Right renal cortex interstitium (tissue), 3 donors: ENCODE measurements at places on chromosomes 7 and 10.

DNA sequence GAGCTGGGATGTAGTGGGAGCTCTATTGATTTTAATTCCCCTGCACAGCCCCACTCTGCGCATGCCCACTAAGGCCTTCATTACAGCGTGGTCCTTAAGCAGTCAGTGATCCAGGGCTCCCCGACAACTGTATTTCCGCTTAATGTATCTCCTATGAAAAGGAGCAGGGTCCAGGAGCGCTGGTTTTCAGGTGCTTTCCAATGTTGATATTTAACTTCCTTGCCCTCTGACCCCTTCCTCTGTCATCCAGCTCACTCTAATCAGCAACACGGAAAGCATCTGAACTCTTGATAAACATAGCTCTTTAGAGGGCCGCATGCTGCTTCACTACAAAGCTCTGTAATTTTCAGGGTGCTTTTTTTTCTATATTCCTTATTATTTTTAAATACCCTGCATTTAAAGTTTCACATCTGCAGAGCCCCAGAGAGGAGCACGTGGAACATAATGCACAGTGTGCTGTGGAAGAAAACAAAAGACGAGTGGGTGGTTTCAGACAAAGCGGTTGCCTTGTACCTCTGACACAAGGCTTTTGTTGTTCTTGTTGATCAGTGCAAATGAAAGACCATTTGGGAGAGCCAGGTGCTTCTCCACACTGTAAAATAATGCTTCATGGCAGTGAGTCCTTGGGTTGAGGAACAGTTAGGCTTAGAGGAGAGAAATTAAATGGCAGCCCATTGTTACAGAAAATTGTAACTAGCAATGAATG is 465.9 kb upstream of the CELF2 start:
- DNase-seq, result no peak

- no peak for DNase-seq
Measured at GRCh38 chr7:28157076-28157745, 23.4 kb downstream of the JAZF1 start.

GRCh38 chr10:69088801-69089501 is 1.0 kb downstream of the SRGN start:
- no peak for DNase-seq

DNA sequence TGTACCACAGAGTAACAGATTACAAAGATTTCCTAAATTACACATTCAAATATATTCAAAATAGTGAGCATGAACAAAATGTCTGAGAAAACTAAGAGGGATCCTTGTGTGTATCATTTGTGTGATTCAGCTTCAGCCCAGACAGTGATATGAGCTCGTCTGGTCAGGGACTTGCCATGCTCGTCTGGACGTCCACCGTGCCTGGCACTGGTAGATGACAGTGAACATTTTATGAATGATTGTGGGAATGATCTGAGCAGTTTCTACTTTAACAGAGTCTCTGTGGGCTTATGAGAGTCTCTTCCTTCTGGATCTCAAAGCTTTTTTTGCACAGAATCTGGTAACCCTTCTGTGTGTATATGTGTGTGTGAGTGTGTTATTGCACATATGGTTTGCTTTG is 34.2 kb upstream of the ANKRD2 start:
- DNase-seq, result no peak

DNA sequence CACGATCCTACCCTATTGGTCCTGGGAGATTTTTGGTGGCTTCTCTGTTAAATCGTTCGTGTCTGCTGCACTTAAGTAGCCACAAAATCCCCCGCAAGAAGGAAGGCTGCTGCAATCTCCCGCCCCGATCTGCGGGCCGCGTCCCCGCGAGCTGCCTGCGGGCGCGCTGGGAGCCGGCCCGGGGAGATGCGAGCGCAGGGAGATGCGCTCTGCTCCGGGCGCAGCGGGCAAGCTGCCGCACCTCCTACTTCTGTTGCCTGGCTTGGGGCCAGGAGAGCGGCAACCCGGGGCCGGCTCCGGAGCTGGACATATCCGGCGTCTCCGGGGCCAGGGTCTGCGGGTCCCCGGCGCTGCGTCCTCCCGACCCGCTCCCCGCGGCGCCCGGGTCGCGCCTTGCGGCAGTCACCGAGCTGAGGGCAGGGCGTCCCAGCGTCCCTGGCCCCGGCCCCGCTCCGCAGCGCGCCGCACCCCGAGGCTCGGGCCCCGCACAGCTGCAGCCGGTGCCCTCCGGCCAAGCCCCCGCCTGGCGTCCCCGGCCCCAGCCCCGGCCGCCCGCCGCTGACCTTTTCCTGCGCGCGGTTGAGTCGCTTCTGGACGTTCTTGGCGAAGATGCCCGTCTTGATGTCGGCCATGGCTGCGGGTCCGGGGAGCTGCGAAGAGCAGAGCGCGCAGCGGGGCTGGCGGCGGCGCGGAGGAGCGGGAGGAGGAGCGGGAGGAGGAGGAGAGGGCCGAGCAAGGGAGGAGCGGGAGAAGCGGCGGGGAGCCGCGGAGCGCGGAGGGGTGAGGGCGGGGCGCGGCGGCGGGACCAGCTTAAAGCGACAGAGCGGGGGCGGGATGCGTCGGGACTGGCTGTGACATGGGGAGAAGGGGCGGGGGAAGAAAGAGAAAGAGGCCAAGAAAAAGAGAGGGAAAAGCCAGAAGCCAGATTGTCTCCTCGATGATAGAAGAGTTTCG is at the start of gene AMPH:
Gene AMPH (minus strand): TSS at position 654 of the 954 bp plus-strand sequence. CDS start 22 bp downstream, at position 632.
- DNase-seq, result peak; percentile 38

GRCh38 chr7:131011976-131012375 is 278.0 kb upstream of the KLF14 start:
- no peak for DNase-seq

DNA sequence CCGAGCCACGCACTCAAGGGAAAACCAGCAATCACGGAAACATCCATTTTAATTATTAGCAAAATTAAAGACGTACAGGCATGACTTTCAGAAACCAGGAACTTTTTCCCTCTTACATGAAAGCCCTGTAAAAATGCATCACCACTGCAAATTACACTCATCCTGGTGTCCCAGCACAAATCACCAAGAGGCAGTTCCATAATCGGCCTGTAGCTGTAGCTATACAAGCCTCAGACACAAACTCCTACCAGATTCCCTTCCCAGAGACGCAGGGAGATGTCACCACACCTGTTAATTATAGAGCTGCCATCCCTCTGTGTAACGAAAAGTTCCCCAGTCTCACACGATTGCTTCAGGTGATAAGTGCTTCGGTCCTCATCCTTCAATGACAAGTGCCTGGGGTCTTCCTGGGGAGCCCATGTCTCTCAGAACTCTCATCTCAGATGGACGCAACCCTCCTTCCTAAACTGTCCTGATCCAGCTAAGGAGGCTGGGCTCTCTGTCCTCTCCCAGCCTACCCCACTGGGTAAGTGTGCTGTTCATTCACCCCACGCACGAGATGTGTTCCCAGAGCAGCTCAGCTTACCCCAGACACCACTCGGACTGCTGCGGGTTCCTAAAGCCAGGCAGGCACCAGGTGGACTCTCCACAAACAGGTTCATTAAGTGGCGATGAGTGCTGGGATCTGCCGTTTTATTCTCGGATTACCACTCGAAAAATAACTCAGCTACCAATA is 5.9 kb downstream of the FGFR2 start:
- DNase-seq, result no peak

GRCh38 chr10:26479766-26480492 is 41.8 kb downstream of the APBB1IP start:
- DNase-seq, result no peak

DNA sequence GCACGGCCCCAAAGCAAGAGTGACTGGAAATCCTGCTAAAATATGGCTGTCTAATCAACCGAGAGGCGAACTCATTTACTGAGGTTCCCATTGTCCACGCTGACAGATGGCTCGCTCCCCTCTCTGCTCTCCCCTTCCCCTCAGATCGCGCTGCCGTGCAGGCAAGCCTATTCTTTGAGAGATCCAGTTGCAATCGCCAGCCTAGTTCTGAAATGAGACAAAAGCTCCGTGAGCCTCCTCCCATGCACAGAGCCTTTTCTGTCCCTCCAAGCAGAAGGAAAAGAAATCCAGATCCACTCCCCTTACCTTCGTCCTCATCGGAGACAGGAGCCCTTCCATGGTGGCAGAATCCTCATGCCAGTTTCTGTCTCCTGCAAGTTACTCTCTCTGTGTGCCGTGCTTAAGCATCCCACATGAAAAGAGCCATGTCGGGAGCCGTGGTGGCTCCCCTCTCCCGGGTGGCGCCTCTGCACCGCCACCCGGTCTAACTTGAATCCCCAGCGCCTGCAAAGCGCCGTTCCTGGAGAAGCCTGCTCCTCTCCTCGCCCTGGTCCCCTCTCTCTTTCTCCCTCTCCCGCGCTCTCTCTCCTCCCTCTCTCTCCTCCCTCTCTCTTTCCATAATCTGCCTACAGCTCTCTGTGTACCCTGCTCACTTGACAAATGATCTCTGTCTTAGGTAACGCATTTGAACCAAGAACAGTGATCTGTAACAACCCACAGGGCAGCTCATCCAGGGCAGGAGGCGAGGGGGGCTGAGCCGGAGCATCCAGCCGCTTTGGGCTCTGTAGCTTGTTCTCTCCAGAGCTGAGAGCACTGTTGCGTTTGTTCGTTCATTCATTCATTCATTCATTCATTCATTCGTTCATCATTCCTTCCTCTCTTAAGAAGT is 156.8 kb downstream of the FRMD4A start:
- no peak for DNase-seq

DNA sequence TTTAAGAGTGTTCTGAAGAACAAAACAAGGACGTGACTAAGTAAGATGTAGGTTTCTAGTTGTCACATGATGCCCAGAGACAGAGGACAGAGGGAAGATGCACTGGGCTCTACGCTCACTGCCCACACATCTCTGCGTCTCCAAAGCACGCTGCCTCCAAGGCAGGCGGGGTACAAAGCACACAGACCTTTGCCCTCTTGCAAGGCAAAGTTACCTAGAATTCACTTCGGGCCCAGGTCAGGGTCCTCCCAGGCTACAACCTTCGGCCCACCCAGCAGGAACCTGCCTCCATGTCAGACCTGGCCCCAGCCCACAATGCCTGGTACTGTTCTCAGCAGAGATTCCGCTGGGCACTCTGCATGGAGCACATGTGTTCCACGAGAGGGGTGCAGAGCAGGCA is 26.5 kb downstream of the GRB10 start:
- no peak for DNase-seq

DNA sequence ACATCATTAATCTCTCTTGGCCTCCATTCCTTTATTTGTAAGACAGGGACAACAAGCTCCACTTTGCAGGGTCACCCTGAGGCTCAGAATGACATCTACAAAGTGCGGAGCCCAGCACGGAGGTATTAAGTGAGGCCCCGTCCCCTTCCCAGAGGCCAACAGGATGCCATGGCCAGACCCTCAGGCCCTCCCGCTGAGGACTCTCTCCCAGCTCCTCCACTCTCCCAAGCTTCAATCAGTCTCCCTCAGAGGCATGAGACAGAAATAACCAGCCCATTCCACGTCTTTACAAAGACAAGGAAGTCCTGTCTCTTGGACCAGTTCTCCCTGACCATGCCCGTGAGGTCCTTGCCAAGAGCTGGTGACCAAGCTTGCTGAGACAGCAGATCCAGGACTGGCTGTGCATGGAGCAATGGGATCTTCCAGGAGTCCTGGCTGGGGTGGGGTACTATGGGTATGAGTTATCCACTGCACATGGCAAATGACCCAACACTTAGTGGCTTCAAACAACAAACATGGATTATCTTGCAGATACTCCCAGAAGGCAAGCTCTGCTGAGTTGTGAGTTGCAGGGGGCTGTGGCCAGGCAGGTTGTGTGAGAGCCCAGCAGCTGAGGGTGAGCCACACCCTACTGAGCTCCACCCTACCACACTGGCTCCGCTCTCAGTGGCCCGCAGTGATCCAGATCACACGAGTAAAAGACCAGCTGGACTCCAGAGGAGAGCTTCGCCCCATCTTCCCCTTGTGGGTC is 4.3 kb upstream of the PPIF start:
- DNase-seq, result no peak

DNA sequence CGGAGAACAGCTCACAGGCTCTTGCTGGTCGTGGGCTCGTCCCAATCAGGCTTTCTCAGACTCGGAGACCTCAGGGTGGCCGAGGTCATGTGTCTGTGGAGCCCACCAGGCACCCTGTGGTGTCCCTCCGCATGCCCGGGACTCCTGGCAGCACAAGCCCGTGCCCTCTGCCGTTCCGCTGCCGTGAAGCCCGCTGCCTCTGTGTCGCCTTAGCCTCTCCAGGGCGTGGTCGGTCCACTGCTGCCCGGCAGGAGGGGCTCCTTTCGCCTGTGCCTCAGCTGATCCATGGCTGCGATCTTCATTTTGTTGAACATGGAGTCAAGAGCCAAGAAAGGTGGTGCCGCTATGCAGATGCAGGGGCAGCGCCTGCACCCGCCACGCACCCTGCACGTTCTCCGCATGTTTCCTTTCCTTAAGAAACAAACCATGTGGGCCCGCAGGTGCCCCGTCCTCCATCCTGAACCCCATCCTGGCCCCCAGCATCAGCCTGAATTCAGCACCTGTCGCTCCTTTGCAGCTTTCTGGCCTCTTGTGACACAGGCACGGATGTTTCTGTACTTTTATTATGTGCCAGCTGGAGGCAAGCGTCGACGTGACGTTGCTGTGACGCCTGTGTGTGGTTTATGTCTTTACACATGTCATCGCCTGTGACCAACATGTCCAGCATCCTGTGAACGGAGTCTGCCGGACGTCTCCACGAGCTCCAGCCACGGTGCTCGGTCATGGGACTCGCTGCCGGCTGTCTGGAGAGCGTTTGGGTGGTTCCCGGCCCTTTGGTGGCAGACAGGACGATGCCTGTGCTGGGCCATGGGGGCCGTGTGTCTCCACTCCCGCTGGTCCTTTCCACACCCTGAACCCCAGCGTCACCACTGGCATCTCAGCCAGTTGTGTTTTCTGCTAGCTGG is 69.9 kb downstream of the NKX6-2 start:
- DNase-seq, result no peak

DNA sequence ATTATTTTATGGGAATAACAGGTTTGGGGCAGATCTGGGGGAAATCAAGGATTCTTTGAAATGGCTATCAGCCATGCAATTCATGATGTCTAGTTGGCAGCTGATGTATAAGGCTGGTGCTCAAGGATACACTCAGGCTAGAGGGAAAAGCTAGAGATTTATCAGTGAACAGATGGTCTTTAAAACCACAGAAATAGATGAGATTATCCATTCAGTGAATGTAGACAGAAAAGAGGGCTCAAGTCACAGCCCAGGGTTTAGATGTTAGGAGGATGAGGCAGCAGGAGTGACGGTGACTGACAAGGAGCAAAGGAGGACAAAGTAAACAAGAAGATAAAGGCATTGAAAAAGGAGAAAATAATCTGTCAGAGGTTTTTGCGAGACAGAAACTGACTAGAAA is 238.7 kb downstream of the CDK14 start:
- DNase-seq, result no peak

GRCh38 chr10:72455889-72456595 is 101.3 kb upstream of the DNAJB12 start:
- DNase-seq, result no peak

DNA sequence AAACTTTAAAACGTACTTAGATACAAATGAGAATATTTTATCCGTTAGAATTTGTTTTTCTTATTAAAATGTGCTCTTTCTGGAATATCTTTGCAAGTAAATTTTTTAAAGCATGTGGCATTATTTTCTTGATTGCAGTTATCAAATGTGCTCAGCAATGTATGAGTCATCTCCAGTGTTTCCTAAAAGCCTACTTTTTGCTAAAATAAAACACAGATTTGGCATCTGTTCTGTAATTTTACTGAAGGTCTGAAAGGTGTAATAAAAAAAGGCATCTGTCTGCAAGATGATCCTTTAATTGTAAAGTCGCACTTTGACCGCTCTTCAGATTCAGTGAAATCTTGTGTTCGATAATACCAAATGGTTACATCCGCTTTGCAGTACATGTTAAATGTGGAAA is 3.4 kb downstream of the GNAT3 start:
- DNase-seq, result no peak
